Kidney epithelial cell (primary cell): ENCODE measurements at places on chromosomes 5 and 9. TPM values are rescaled to one million over a fixed set of nuclear protein-coding genes. Genes with fewer than 3 reads are reported as not detected.

Gene CTNND2
- total RNA-seq = 0.29 and 0.34 TPM in 2 replicates

DNA sequence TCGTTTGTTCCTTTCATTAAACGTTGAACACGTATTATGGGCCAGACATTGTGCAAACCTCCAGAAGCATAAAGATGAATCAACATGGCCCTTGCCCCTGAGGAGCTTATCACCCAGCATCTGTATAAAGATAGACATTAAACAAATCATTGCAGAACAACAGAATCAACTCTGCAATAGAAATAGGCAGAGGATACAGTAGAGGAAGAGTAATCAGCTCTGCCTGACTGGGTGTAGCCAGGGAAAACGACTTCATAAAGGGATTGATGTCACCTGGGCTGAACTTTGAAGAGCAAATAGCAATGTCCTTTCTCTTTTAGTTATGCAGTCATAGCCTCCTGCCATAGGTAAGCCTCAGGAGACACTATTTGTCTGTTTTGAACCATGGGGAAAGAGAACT is 13.4 kb downstream of the RGS7BP start:
- no peak for DNase-seq

Gene PITX1
- total RNA-seq = not detected in 2 replicates

DNA sequence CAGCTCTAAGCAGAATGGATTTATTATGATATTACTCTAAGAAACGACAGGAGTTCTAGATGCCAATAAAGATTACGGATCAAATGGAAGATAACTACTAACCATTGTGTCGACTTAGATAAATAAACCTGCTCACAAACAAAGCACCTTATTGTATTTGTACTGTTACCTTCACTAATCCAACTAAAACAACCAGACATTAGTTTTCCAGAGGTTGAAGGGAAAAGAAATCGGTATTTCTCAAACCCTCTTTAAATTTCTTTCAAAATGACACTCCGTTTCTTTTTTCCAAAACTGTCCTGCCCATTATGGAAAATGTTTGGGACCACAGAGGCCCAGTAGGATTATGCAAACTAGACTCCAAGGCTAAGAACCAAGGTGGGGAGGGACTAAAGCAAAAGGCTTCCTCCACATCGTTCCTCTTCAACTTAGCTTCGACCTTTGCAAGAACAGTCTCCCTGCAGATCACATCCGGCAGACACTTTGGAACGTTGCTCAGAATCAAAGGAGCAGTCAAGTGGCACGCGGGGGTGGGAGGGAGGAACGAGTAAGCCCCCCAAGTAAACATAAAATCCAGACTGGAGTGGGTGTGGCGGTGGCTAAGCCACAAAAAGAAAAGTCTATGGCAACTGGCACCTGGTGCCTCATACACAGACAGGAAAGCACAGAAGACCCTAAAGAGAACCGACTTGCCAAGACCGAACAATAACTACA is 2.7 kb downstream of the MLLT3 start:
- DNase-seq = no peak

DNA sequence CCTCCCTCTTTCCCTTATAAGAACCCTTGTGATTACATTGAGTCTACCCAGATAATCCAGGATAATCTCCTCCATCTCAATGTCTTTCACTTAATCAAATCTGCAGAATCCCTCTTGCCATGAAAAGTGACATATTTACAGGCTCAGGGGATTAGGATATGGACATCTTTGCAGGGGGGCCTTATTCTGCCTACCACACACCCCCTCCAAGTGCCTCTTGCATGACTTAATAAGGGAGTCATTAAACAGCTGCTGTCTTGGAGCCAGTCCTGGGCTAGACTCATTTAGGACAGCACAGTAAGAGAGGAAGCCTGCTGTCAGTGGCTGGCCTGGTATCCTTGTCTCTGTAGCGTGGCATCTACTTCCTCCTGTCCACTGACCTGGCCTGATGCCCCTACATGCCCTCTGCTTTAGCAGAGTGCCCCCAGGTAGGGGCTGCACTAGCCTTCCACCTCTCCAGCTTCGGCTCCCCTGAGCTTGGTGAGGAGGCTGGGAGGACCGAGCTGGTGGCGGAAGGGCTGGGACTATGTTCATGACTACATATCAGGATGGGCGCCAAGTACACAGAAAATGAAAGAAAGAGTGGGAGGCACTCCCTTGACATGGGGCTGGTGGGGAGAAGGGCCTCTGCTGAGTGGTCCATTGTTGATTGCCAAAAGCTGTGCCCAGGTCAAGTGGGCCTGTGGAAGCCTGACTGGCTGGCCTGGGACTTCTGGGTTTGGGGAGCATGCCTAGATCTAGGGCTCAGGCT is 17.2 kb downstream of the ENHO start:
- no peak for DNase-seq

GRCh38 chr9:93077811-93078210 is 18.2 kb upstream of the CARD19 start:
- DNase-seq = no peak

DNA sequence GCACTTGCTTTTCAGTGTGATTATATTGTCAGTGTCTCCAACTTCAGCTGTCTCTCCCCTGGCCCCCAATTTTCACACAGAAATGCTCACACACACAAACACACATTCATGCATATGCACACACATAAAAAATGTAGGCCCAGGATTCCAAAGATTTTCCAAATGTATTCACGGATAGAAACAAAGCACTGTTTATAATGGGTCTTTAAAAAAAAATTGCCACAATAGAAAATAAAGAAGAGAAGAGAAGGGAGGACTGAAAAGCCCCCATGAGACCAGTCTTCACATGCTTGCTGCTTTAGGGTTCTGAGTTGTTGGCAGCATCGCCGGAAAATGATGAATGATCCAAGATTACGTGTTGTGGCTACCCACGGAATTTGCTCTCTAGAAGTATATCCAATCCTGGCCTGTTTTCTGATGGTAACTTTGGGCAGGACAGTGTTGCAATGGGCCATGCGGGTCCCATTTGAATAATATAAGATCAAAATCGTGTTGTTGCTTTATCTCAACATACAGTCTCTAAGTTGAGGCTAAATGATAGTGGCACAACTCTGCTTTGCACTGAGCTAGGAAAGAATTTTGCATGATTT is 36.2 kb upstream of the ACO1 start:
- no peak for DNase-seq

Gene SHOC1
- not detected in 2 replicates for total RNA-seq

DNA sequence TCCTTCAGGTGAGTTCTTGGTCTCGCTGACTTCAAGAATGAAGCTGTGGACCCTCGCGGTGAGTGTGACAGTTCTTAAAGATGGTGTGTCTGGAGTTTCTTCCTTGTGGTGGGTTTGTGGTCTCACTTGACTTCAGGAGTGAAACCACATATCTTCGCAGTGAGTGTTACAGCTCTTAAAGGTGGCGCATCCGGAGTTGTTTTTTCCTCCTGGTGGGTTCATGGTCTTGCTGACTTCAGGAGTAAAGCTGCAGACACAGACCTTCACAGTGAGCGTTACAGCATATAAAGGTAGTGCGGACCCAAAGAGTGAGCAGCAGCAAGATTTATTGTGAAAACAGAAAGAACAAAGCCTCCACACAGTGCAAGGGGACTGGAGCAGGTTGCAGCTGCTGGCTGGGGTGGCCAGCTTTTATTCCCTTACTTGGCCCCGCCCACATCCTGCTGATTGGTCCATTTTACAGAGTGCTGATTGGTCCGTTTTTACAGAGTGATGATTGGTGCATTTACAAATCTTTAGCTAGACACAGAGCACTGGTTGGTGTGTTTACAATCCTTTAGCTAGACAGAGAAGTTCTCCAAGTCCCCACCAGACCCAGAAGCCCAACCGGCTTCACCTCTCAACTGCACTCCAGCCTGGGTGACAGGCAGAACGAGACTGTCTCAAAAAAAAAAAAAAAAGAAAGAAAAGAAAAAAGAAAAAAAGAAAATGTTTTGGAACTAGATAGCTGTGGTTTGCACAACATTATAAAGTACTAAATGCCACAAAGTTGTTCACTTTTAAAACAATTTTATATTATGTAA is 9.1 kb upstream of the ERMP1 start:
- no peak for DNase-seq

GRCh38 chr5:14039576-14039975 is 95.1 kb upstream of the DNAH5 start:
- no peak for DNase-seq

DNA sequence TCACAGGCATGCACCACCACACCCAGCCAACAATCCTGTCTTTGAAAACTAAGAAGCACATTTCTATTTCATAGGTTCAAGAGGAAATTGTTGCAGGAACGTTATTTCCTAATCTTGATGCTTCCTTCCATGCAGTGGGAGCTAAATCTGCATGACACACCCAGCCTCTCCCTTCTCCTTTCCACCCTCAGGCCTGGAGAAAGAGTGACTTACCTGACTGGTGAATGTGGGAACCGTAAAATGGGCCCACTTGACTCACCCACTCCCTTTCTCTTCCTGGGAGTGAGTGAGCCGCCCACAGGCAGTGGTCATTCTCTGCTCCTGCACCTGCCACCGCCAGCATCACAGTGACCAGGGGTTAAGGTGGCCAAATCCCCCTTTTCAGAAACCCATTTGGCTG is 78.2 kb downstream of the C9orf50 start:
- DNase-seq = no peak

Gene HAVCR1
- total RNA-seq = 0.29 and 1.4 TPM in 2 replicates

GRCh38 chr5:141040093-141040770 is 10.9 kb upstream of the PCDHB1 start:
- no peak for DNase-seq

DNA sequence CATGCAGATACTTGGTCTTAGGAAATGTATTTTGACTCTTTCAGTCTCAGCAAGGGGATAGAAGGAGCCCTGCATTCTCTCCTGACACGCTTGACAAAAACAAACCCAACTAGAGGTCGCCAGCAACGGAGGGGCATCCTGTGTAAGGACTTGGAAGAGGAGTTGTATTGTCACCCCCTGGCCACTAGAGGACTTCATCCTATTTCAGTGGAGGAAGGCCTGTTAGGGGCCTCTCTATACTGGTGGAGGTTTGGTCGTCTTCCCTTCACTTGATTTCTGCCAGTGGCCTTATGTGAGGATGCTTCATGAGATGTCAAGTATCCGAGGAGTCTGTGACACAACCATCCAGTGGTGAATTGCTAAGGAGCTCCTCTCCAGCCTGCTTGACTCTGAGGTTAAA is 122.8 kb upstream of the STC2 start:
- DNase-seq = no peak

DNA sequence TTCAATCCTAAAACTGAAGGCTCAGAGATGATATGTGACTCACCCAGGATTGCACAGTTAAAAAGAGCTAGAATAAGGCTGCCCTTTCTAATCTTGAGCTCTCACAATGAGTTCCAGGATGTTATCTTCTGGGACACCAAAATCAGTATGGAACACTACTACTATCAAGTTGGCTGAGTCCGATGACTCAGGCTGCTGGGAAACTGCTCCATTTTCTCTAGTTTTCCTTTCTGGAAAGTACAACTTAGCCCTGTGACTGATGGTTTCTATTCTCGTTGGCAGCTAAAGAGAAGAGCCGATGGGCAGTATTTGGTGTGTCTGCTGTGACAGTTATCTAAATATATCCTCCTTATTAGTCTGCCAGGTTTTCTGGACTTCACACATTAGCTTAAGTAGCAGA is 37.9 kb upstream of the DPYSL3 start:
- DNase-seq = no peak

Gene MYMK
- total RNA-seq = not detected in 2 replicates

GRCh38 chr5:172342918-172343317 is 59.4 kb upstream of the UBTD2 start:
- DNase-seq = no peak

Gene SLC6A19
- total RNA-seq = not detected in 2 replicates

GRCh38 chr5:181042036-181042713 is 2.1 kb downstream of the BTNL9 start:
- DNase-seq = no peak

DNA sequence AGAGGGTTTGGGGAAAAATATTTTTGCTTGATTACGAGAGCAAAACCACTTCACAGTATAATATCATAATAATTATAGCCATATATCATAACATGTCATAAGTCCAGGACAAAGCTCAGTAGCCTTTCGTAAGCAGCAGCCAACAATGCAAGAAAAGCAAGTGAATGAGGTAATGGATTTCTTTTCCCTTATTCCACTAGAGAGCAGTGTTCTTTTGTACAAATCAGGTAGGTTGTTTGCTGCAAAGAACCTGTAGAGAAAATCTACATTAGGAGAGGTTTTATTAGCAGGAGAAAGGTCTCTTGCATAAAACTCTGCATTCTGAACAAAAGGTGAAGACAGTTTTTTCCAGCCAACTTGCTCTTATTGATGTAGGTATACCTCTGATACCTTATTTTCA is 1033.4 kb downstream of the TLE4 start:
- DNase-seq = peak; percentile 23

GRCh38 chr5:154162539-154163151 is 27.9 kb upstream of the GALNT10 start:
- DNase-seq = no peak

Gene HACD4
- 0.46 and 0.62 TPM in 2 replicates for total RNA-seq

Gene MIGA2
- 21.6 and 22.7 TPM in 2 replicates for total RNA-seq

- DNase-seq = no peak
Measured at GRCh38 chr5:132747616-132748440, 602 bp downstream of the CCNI2 start.

GRCh38 chr9:93459432-93459847 is 6.1 kb upstream of the FAM120AOS start:
- DNase-seq = no peak

- DNase-seq = no peak
Measured at GRCh38 chr9:129102791-129103594, 7.6 kb downstream of the CRAT start.

GRCh38 chr5:124949862-124950261 is 203.4 kb upstream of the ZNF608 start:
- DNase-seq = no peak

DNA sequence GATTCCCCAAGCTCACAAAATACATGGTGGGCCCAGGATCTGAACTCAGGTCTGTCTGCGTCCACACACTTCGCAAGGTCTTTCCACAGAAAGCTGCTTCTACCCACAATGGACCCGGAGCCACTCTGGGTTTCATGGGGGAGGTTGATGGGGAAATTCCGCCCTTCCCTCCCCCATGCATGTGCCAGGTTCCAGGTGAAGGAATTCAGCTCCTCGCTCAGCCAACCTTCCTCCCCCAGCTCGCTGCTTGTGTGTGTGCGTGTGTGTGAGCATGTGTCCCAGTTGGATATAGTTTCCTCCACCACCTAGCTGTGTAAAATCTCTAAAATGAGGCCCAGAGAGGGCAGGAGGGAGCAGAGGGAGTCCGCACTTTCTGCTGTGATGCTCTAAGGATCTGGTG is 1.0 kb downstream of the PTGS1 start:
- no peak for DNase-seq

- DNase-seq = no peak
Measured at GRCh38 chr5:153491856-153492255, 1.4 kb downstream of the GRIA1 start.

- no peak for DNase-seq
Measured at GRCh38 chr5:73433272-73433981, 15.2 kb downstream of the FOXD1 start.

Gene C9orf153
- not detected in 2 replicates for total RNA-seq

GRCh38 chr5:53170746-53171349 is 61.3 kb upstream of the MOCS2 start:
- no peak for DNase-seq

DNA sequence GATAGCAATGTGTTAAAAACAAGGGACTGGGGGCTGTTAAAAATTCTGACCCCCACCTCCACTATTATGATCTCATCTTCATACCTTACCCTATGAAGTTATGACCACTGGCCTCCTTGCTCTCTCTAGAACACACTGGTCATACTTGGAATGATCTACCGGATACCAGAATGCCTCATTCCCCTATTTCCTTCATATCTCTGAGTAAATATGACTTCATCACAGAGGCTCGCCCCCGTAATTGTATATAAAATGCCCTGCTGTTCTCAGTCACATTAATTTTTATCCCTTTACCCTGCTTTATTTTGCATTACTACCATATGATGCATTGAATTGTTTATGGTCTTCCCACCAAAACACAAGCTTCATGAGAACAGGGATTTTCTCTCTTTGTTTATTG is 29.2 kb downstream of the IZUMO3 start:
- DNase-seq = no peak
